CMK (cell line): ENCODE measurements at places on chromosomes 16 and 17.

GRCh38 chr17:17776889-17777288 is 59.9 kb downstream of the SREBF1 start:
- DNase-seq: no peak

DNA sequence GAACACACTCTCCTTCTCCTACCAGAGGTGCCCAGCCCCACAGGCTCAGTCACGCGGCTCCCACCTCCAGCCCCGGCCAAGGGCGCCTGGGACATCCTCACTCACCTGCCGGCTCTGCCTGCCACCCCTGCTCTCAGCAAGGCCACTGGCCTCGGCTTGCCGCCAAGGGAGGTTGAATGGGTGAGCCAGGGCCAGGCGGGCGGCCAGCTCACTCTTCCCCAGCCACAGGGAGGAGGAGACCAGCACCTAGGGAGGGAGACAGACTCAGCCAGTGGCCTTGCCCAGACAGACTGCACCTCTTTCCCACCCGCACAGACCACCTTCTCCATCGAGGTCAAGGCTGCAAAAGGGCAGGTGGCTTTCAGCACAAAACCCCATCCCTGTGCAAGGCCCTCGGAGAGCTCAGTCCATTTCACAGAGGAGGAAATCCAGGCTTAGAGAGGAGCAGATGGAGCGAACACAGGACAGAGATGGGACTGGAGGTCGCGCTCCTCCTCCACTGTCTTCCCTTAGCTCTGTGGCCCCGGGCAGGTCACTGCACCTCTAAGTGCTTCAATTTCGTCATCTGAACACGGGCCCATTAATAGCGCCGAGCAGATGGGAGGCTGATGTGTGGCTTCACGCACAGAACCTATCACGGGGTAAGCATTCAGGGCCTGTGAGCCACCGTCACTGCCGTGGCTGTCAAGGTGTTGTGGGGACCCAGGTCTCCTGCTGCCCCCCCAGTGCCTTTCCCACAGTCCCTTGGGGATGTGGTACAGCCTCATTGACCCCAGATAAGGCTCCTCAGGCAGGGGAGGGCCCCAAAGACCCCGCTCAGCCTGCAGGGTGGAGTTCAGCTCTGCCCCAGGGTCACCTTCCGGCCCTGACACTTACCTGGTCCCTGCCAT is 56.1 kb downstream of the RMI2 start:
- DNase-seq: no peak

DNA sequence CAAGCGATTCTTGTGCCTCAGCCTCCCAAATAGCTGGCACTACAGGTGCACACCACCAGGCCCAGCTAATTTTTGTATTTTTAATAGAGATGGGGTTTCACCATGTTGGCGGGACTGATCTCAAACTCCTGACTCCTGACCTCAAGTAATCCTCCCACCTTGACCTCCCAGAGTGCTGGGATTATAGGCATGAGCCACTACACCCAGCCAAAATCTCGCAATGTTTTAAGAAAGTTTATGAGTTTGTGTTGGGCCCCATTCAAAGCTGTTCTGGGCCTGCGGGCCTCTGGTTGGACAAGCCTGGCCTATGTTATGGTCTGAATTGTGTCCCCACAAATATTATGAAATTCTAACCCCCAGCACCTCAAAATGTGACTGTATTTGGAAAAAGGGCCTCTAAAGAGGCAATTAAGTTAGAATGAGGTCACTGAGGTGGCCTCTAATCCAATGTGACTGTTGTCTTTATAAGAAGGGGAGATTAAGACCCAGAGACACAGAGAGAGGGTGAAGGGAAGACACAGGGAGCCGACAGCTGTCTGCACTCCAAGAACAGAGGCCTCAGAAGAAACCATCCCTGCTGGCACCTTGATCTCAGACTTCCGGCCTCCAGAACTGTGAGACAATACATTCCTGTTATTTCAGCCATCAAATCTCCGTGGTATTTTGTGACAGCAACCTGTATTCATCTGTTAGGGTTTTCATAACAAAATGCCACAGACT is 469.9 kb downstream of the HS3ST4 start:
- no peak for DNase-seq

- no peak for DNase-seq
These were observed 53.3 kb upstream of the FASN start for GRCh38 chr17:82151106-82151957.

DNA sequence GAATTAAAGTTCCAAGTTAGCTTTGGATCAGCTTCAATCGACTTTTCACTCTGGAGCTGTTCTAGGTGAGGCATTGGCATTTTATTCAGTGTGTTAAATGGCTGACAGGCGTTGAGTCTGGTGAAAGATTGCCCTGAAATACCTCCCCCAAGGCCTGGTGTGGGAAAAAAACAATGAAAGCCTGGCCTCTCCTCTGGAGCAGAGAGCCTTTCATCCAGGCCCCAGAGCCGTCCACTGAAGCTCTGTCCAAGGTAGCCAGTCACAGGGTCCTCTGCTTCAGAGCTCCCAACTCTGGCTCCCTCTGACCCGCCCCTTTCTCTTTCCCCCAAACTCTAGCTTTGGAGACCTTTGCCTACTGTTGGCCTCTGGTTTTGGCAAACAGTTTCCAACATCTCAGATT is 123.6 kb upstream of the CRHR1 start:
- no peak for DNase-seq

DNA sequence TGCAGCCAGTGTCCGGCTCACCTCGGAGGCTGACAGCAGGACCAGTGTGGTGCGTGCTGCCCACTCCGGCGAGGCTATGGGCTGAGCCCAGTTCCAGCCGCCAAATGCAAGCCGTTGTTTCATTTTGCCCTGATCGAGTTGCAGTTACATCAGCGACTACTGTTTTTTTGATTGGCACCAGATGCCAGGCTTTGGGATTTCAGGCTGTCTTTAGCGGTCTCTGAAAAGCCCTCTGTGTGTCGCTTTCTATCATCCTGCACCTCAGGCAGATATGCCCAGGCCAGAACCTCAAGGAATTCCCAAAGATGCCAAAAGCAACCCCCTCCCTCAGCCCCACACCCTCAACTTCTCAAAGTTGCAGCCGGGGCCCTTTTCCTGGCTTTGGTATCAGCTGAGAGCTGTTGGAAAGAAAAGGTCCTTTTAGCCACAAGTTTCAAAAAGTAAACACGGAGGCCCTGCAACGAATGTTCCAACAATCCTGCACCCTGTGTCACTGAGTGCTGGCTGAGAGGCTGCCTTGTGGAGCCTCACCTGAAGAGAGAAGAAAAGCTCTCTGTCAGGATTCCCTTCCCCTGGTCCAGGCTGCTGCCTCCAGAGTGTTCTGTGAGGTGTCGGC is 58.9 kb downstream of the WWP2 start:
- no peak for DNase-seq

DNA sequence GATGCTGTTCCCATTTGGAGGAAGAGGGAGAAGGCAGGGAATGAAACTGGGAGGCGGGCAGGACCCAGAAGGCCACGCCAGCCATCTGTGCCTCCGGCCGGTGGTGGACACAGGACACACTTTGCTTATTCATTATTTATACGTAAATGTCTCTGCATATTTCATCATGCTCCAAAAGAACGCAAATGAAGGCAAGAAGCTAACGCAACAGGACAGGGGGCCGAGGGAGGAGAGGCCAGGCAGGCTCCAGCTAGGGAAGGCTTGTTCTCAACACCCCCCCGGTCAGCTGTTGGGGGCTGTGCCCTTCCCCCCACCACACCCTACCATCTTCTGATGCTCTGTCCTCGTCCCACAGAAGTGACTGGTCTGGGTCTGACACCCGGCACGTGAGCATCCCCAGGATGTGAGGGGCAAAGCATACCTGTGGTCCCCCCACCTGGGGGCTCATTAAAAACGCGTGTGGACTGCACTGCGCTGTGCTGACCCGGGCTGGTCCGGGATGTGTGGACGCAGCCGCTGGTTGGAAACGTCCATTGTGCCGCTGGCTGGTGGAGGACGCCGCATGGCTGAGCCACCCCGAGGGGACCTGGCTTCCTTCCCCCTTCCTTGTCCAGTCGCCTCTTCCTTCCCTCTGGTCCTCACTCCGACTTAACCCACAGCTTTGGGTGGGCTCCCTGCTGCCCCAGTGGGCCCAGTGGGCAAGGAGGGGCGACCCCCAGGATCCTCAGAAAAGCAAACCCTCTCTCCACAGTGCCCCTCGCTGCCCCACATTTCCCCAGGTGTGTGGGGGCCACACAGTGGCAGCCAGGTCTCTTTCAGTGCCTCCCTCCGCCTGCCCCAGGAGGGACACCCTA is 46.4 kb upstream of the ENPP7 start:
- no peak for DNase-seq
